ENCODE measurements at places on chromosomes 5 and 9. TPM values are rescaled to one million over a fixed set of nuclear protein-coding genes. Genes with fewer than 3 reads are reported as not detected.

TNFSF8 gene
- not detected for total RNA-seq

TERT gene
- total RNA-seq: 1.2 TPM

PCDHA8 gene
- total RNA-seq: 0.07 TPM

CAAP1 gene
- 34.8 TPM for total RNA-seq

KIF4B gene
- 0.11 TPM for total RNA-seq

PCDHGB5 gene
- not detected for total RNA-seq

NUTM2G gene
- not detected for total RNA-seq

SLC46A2 gene
- total RNA-seq: not detected
